ENCODE measurements at places on chromosomes 11 and 22.

GRCh38 chr11:102254047-102254446 lies 63.2 kb upstream of the BIRC3 start:
- DNase-seq, result no peak

GRCh38 chr11:110027627-110028371 lies 65.4 kb upstream of the ZC3H12C start:
- no peak for DNase-seq

- DNase-seq, result no peak
Observed at GRCh38 chr11:76119779-76120178, 86.5 kb downstream of the WNT11 start.

GRCh38 chr22:17845790-17846189 lies 71.5 kb upstream of the BID start:
- no peak for DNase-seq

GRCh38 chr11:126212089-126212660 lies 593 bp downstream of the FAM118B start:
- DNase-seq, result no peak

GRCh38 chr11:109208121-109208520 lies 213.9 kb upstream of the C11orf87 start:
- DNase-seq, result no peak

DNA sequence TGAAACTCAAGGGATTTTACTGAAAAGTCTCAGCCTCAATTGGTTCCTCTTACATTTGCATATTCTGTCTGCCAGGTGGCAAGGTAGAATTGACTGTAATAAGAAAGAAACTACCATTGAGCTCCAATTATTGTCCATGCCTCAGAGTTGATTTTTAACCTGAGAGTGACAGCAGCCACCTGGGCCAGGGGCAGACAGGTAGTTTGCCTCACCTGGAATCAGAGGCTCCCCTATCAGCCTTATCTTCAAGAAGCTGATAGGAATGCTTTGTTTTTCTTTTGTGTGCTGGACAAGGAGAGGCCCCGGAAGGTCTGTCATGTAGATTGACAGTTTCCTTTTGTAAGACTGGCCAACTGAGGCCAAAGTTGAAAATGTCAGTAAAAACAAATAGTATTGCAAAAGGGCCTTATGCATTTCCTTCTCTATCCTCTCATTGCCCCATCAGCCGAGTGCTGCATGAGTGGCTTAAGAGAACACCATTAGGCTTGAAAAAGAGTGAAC lies 34.1 kb downstream of the CD44 start:
- DNase-seq, result no peak

DNA sequence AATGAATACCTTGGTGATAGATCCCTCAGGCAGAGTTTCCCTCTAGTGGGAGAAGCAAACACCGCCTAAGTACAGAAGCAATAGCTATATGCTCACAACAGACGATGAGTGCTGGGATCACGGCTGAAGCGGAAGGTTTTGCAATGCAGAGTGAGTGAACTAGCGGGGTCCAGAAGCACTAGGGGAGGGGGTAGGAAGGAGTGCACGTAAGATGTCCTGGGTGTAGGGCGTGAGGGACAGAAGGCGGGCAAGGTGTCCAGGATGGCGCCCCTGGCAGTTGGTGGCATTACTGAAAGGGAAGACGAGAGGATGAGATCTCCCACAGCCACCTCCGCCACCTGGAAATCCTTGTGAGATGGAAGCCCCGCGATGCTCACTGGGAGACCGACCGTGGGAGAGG lies 81.0 kb downstream of the ETS1 start:
- no peak for DNase-seq

DNA sequence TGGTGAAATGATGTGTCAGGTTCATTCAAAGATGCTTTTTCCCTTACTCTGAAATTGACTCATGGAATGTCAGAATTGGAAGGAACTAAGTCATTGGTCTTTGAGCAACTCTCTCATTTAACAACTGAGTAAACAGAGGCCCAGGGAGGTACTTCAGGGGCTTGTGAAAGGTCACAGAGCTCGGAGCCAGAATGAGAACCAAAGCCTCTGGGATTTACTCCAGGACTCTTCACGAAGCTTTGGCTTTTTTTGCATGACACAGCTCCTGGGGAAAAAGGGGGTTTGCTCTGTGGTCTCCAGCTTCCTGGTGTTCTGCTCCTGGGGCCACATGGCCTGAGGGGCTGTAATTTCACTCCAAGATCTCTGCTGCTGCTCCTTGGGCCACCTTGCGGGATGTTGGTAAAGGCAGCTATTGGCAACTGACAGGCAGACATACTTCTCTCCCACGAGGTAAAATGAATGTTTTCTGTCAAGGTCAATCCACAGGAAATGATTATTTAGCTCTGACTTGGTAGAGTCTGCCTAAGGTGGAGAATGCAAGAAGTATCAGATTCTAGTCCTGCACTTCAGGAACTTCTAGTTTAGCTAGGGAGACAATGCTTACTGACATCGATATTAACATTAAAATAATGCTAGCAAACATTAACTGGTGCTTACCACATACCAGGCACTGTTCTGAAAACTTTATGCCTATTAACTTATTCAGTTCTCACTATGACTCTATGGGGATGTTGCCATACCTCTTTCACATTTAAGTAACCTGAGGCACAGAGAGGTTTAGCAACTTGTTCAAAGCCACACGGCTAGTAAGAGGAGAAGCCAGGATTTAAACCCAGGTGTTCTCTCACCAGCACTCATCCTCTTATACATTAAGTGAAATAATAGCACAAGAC lies 16.1 kb downstream of the PKNOX2 start:
- no peak for DNase-seq

DNA sequence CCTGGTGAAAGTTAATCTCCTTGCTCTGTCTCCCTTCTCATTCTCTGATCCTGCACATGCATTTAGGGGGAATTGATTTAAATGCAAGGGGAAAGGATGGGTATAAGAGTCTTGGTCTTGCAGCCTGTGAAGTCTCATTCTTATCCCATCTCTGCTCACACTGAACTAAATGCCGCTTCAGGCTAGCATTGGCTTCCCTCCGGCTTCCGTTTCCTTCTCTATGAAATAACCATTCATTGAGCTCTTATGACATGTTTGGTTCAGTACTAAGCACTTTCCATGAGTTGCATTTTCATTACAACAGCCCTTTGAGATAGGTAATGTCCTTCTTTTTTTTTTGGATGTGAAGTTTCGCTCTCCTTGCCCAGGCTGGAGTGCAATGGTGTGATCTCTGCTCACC lies 5.6 kb downstream of the ZBTB16 start:
- no peak for DNase-seq

GRCh38 chr11:35005141-35005780 lies 88.8 kb downstream of the PDHX start:
- DNase-seq, result no peak

DNA sequence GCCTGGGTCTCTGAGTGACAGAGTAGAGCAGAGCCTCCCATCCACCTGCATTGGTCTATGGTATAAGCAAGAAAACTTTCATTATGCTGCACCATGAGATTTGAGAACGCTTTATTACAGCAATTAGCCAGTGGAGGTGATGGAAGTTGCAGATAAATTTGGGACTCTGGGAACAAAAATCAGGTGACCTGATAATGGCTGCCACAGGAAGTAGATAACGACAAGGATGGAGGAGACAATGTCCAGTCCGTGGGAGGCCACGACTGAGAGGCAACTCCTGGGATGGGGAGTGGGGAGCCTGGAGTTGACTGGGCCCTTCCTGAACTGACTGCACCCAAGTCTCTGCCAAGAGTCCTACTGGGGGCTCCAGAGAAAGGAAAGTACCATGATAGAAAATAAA lies 4.7 kb downstream of the MRGPRD start:
- DNase-seq, result no peak

DNA sequence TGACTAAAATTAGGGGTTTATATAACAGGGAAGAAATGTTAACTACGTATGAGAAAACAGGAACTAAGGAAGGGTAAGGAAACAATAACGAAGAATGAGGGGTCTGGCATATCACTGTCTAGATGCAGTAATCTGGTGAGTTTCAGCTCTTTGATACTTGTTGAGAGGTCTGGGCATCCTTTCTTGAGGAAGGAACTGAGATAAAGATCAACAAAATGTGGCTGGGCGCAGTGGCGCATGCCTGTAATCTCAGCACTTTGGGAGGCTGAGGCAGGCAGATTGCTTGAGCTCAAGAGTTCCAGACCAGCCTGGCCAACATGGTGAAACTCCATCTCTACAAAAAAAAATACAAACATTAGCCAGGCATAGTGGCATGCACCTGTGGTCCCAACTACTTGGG lies 2.7 kb downstream of the DCDC1 start:
- DNase-seq, result no peak

GRCh38 chr22:49449377-49449776 lies 378.3 kb downstream of the BRD1 start:
- no peak for DNase-seq

- no peak for DNase-seq
Observed at GRCh38 chr11:132453406-132453805, 1078.9 kb downstream of the OPCML start.

DNA sequence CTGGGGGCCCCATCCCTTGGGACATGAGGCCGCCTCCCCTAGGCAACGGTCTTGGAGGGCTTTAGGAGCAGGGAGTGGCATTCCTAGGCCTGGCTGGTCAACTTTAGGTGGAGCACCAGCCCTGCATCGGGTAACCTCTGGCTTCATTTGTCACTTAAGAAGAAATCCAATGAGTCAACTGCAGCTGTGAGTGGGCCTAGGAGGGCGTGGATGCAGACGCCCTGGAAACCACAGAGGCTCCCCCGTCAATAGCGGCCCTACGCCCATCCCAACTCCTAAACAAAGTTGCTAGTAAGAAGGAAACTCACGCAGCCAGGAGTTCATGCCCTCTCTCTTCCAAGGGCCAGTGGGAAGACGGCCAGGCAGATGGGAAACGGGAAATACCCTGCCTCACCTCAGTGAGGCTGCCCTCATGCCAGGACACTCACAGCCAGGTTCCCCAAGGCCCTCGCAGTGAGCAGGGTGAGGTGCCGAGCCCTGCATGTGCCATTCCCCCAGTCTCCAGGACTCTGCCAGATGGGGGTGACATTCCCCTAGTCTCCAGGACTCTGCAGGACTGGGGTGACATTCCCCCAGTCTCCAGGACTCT lies 20.8 kb downstream of the BID start:
- no peak for DNase-seq

DNA sequence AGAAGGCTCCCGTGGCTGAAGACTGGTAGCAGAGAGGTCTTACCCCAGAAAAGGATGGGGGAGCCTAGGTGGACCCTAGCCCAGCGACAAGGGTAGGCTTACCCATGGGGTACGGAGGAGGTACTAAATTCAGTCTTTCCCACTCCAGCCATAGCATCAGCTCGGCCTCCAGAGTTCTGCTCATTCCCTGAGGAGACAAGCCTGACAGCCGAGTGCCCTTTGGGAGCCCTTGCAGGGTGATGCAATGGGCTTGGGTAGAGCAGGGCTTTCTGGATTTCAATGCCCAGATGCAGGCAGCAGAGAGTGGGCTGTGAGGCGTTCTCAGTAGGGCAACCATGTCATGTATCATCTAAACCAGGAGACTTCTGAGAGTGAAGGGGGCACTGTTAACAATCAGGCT lies 124.7 kb downstream of the MICAL2 start:
- DNase-seq, result no peak

DNA sequence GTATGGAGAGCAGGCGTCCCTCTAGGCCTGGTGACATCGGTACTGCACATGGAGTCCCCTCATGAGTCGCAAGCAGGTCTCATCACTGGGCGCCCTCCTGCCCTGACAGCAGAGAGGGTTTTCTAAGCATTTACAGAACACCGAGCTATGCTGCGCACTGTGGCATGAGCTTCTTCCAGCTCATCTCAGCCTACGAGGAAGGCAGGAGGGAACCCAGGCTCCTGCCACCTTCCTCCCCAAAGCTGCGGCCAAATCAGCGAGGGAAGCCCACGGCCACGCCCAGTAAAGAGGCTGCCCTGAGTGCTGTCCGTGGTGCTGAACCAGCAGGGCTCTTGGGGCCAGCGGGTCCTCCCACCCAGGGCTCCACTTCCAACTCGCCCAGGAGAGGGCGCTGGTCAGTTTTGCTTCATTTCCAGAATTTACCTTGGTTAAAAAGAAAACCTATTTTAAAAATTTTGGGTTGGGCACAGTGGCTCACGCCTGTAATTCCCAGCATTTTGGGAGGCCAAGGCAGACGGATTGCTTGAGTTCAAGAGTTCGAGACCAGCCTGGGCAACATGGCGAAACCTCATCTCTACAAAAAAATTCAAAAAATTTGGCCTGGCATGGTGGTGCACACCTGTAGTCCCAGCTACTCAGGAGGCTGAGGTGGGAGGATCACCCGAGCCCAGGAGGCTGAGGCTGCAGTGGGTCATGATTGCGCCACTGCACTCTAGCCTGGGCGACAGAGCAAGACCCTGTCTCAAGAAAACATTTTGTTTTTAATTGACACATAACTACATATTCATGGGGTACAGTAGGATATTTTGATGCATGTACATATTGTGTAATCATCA lies 34.2 kb downstream of the PHF21B start:
- peak; percentile 2 for DNase-seq

DNA sequence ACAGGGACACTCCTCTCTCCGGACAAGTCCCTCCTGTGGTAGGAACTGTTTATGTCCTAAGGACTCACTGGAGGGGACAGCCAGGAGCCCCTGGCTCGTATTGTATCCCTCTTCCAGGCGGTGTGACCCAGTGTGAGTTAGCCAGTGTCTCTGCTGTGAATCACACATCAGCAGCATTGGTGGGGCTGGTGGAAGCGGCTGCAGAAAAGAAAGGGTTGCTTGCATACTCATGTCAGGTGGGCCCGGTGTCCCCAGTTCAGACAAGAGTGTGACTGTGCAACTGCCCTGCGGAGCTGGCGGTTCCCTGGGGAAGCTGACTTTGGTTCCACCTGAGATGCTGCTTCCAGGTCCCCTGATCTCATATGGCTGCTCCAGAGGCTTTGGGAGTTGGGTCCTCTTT lies 99.4 kb downstream of the ZBTB16 start:
- DNase-seq, result no peak

- DNase-seq, result no peak
Observed at GRCh38 chr11:130677486-130678153, 229.2 kb downstream of the ADAMTS15 start.

- DNase-seq, result no peak
Observed at GRCh38 chr11:11748706-11749365, 92.9 kb upstream of the USP47 start.

DNA sequence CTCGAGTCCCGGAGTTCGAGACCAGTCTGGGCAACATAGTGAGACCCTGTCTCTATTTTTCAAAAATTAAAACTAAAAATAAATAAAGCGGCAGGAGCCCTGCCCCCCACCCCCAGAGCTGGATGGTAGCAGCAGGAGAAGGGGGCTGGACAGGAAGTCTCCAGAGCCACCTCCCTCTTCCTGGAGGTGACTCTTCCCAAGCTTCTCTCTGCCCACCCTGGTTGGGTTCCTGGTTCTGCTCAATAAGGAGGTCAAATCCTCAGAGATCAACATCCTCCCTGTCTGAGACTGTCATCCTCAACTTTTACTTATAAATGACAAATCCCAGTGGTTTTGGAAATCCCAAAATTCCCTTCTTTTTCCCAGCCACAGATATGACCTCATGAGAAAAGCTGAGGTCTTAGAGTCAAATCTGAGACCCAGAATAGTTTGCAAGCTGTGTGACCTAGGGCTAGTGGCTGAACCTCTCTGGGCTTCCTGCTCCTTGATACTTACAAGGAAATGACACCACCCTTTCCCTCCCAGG lies 987 bp downstream of the C1QTNF6 start:
- DNase-seq, result no peak
